ENCODE measurements at places on chromosomes 12 and 14.

DNA sequence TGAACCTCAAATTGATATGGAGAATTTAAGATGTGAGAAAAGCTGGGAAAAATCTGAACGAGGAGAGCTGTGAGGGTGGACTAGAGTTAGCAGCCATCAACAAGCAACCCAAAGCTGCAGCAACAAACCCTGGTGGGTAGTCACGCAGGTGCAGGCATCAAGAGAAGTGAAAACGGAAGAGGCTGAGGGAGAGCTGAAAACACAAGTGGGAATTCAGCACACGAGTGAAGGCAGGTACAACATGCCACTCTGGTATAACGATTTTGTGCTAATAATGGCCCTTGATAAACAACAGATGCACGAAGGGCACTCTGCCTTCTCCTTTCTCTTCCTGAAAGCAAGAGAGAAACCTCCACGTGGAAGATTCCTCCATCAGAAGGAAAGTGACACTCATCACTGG, 11.5 kb downstream of the TCL1B start:
- DNase-seq, result no peak

DNA sequence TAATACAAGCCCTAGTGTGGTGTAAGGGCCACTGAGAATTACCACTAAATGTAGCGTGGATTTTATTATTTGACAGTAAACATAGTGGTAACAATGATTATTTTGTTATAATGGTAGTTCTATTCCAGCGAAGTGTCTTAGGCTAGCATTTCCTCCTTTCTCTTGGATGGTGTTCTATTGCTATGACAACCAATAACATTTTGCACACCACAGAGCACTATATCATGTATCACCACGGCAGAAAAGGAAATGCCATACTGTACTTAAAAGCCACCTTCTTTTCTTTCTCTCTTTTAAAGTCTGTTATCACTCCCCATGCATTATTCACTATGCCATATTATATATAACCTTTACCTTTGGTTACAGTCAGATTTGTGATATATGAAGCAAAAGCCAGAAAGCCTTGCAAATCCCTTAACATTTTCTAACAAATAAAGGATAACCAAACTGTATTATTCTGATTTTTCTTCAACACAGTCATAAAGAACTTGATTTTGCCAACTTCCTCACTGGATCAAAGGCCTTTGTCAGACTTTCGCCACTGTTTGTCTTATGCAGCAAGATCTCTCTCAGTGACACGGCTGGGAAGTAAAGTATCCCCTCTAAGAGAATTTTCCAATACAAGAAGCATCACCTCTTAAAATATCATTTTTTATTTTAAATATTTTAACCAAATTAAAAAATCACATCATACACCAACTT, 195.8 kb downstream of the FOXN3 start:
- DNase-seq, result no peak

DNA sequence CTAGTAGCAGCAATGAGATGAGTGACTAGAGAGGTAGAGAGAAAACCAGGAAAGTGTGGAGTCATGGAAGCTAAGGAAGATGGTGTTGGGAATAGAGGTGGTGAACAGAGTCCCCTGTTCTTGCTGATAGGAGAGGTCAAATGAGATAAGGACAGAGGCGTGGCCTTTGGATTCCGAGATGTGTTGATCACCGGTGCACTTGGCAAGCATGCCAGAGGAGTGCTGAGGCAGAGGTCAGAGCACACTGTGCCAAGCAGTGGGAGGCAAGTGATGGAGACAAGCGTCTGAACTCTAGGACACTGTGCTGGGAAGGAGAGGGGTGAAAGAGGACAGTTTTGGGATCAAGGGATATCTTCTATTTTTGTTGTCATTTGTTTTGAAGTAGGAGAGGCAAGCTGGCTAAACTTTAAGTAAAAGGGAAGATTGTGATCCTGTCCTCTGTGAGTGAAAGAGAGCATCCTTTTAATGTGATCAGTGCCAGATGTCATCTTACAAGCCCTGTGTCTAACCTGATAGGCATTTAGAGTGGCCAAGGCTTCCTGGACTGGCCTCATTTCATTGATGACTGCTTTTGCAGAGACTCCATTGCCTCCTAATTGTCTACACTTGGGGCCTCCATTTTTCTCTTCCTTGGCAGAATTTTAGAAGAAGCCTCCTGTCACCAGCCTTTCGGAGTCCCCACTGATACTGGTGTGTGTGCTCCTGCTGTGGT, 336.4 kb downstream of the CACNA1C start:
- DNase-seq, result no peak

DNA sequence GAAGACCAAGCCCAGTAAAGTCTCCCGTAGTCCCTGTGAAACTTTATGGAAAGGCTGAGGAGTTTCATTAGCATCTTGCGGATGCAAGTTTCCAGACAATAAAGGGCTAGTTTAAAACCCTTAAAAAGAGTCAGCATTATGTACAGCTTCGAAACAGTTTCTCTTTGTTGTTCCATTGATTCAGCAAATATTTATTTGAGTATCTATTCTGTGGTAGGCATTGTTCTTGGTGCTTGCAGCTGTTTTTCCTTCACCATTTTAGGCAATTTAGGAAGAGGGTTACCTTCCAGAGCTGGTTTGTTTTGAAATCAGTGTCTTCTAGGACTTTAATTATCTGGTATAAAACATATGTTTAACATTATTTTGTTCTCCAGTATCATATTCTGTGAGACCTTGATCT, 1.5 kb downstream of the SLIRP start:
- DNase-seq, result no peak

DNA sequence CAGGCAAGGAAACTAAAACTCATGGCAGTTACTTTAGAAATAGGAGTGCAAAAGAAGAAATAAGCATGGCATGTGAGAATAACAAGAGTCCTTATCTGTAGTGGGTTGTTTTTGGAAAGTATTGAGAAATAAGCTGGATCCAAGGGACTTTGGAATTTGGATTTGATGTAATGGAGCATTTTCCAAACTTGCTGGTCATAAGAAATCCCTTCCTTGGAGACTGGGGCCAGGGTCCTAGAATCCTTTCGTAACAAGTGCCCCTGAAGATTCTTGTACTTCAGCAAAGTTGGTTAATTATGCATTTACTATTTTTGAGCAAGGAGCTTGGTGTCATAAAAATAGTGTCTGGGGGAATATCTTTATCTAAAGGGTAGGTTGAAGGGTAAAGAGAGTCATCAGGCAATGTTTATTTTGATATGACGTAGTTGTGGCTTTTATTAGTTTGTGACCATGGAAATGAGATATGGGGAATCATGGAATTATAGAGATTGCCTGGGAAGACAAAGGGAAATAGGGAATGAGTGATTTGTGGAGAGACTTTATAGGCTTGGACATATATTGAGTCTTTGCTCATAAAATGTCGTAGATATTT, 53.9 kb downstream of the WNK1 start:
- DNase-seq, result no peak

DNA sequence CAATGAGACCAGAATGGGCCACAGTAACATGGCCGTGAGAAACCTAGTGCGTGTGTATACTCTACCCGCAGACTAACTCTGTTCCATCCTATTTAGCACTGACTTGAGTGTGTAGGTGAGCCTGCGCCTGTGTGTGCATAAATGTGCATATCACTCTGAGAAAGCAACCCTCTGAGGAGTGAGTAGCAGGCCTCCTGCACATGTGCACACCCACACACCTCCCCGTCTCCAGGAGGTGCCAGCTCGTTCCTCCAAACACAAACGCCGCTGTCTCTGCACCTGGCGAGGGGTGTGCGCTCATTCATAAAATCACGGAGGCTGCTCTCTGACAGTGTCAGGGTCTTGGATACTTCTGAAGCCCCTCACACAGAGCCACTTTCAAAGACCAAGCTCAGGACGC, 138.9 kb downstream of the GCH1 start:
- DNase-seq, result no peak

DNA sequence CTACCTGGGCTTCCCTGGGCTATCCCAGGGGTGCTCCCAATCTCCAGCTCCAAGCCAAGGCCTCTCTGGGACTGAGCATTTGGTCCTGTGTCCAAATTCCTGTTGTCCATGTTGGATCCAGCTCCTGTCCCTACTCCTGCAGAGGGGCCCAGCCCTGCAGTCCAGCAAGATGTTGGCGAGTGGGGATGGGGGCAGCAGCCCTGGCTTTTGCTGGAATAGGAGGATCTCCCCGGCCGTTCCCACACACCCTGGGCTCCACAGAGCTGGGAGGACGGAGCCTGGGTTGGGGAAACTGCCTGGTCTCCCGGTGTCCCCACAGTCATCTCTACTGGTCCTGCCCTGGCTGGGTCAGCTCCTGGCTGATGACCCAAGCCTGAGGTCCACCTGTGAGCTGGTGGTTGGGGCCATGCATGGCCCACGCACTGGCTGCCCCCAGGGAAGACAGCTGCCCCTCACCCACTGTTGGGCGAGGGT, 219.6 kb upstream of the C14orf180 start:
- peak; percentile 73 for DNase-seq

DNA sequence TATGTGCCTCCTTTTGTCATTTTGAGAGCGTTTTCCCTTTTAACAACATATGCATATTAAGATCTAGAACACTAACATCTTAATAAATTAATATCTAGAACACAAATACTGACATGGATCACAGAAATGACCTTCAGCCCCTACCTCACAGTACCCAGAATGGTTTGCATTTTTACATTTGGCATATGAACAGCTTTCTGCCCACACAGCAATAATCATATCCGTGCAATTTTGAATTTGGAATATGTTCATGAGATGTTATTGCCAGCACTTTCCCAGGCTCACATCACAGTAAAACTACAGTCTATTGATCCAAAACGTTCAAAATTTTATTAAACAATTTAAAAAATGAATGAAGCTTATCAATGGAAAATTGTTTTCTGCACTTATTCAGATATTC, 114.6 kb downstream of the SLC25A21 start:
- DNase-seq, result no peak

DNA sequence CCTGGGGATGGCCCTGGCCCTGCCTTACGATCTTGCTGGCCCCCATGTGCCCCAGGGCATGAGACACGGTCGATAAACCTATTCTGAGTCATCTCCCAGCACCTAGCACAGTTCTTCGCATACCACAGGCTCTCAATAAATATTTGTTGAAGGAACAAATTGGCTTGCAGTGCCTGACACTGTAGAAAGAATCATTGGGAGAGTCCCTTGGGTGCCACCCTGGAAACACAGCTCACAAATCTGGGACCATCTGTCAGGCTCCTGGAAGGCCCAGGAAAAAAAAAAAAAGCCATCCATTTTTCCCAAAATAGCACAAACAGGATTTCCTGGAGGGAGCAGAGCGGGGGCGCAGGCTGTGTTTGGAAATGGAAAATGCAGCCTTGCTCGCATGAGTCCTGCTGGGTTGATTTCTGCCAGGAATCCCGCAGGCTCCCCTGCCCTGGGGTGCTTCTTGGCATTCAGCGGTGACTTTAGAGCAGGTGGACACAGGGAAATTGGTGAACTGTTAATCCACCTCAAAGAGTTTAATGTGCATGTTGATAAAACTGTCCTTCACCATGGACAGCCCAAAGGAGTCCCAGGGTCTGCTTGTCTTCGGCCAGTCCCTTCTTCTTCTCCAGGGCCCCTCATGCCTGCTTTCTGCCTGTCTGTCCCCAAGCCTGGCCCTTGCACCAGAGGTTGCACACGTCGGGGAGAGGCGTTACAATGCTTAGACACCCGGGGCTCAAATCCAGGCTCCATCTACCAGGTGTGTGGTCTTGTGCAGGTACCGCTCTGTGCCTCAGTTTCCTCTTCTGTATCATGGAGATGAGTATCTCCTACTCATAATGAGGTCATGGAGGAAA, 106.1 kb upstream of the RFLNA start:
- DNase-seq, result no peak

DNA sequence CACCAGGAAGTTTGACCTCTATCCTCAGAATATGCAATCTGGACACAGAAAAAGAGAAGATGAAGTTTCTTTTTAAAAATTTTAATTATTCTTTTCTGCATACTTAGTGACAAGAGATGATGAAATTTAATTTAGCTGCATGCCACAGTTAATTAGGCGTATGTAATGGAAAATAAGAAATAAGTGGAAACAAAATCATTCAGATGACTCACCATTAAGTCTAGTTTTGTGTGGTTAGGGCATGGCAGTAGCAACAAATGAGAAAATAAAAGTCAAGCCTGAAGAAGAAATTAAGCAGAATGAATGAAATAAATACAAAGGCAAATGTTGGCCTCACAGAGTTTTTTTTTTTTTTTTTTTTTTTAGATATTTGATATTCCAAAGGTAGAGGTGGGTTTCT, 30.9 kb upstream of the KLRD1 start:
- no peak for DNase-seq

DNA sequence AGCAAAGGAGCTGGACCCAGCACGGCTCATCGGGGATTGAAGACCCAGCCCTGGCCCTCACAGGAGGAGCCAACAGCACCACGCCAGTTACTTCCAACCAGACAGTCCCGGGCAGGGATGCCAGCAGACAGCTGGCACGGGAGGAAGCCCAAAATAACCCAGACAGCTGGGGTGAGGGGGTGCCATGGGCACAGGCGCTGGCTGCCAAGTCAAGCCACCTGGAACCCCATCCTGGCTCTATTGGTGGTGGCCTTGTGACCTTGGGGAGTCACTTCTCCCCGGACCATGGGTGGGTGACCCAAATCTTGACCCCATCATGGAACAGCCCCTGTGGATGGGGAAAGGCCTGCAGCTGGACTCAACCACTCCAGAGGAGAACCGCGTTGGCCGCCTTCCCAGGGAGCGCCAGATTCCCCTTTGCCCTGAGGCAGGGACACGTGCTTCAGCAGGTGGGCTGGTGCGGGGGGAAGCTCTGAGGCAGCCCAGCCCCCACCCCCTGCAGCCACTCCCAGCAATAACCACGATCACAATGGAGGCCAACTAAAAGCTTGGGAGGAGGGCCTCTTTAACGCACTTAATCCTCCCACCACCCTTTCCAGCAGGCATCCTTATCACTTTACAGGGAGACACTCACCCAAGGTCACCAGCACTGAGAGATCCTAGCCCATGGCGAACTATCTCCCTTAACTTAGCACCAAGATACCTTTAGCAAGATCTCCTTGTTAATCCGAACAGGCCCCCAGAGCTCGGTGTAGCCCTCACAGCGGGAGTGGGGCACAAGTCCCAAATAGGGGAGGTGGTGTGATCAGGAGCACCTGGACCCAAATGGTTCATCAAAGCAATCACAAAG, 4.7 kb upstream of the RHOF start:
- peak; percentile 86 for DNase-seq

DNA sequence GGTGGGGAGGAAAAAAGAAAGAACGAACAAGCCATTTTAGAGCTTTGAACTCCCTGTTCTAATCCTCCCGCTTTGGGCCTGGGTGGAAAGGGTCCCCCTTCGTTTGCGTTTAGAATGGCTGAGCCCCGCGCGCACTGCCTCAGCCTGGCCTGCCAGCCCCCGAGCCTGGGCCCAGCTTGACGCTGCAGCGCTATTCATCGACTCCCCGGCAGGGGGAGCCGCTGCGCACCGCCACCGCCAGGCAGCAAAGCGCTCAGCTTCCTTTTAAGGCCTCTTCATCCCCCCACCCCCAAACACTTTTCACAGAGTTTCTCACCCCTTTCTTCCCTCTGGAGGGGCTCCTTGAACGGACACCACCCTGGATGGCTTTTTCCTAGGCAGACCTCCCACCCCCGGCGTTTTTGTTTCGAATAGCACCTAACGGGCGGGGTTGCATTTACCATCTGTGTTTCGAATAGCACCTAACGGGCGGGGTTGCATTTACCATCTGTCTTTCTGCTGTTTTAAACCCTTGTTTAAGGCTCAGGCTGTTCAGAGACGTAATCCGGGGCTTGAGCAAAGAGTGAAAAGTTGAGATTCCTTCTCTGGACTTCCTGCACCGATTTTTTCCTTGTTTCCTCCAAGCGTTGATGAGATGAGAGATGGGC, 56.4 kb upstream of the PIWIL1 start:
- DNase-seq, result no peak
